CD8-positive, alpha-beta memory T cell (primary cell): ENCODE measurements at places on chromosomes 6 and 20. TPM values are rescaled to one million over a fixed set of nuclear protein-coding genes. Genes with fewer than 3 reads are reported as not detected.

DNA sequence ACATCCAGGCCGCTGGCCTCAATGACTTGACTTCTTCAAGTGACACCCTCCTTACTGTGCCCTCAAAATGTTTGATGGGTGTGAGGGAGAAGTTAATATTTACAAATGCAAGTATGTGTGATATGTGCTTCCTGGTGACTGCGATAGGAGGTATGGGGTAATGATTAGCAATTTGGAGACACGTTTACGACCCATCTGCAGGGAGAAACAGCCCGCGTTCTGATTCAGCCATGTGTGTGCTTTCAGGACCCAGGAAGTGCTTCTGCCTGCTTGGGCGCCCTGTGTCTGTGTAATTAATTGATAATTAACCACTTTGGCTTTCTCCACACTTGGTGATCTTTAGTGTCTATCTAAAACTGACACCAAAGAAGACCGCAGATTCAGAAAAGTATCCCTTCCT, 25.0 kb downstream of the SIRPA start:
- no peaks in the 10 kb centered on the region for H3K4me1 ChIP-seq
- no peak overlapping the region for H3K27ac ChIP-seq
- H3K36me3 ChIP-seq: no peaks in the 10 kb centered on the region
- no peak for DNase-seq

GRCh38 chr20:46324960-46325703, 16.8 kb upstream of the CDH22 start:
- no peak for DNase-seq
- H3K27me3 ChIP-seq: no peaks in the 10 kb centered on the region
- H3K4me3 ChIP-seq: no peak overlapping the region
- H3K4me1 ChIP-seq: no peaks in the 10 kb centered on the region
- H3K27ac ChIP-seq: no peak overlapping the region

The SEL1L2 gene
- total RNA-seq: not detected

The LTB gene
- total RNA-seq: 196 TPM

The GPX6 gene
- total RNA-seq: not detected
